ENCODE measurements at places on chromosomes 7 and 10.
A peak's percentile ranks its signal among the peaks of the same experiment; 100 is the strongest.

DNA sequence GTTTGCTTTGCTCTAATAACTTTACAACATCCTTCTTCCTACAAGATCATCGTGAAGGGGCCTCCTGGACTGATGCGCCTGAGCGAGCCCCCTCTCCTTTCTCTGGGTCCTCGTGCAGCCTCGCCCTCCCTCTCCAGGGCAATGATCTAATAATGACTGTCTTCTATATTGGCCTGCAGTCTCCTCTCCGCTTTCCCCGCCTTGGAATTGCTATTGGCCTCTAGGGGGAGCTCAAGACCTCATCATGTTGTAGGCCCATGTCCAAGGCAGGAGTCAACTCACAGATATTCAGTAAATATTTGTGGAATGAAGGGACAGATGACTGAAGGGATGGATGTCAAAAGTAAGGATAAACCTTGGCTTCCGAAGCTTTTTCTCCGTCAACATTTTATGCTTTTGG is 1180.3 kb downstream of the TYW1 start:
- DNase-seq: peak; percentile 72

DNA sequence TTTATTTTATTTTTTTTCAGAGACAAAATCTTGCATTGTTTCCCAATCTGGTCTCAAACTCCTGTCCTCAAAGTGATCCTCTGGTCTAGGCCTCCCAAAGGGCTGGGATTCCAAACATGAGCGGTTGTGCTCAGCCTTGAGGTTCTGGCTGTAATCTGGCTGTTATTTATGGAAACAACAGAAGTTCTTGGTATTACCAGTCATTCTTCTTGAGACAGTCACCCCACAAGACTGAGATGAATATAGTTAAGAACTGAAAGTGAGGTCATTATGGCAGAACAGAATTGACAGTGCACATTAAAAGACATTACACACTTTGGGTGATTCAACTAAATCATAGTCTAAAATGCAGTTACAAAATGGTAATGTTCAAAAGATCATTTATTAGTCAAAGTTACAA is 719.5 kb downstream of the ZWINT start:
- DNase-seq: no peak

DNA sequence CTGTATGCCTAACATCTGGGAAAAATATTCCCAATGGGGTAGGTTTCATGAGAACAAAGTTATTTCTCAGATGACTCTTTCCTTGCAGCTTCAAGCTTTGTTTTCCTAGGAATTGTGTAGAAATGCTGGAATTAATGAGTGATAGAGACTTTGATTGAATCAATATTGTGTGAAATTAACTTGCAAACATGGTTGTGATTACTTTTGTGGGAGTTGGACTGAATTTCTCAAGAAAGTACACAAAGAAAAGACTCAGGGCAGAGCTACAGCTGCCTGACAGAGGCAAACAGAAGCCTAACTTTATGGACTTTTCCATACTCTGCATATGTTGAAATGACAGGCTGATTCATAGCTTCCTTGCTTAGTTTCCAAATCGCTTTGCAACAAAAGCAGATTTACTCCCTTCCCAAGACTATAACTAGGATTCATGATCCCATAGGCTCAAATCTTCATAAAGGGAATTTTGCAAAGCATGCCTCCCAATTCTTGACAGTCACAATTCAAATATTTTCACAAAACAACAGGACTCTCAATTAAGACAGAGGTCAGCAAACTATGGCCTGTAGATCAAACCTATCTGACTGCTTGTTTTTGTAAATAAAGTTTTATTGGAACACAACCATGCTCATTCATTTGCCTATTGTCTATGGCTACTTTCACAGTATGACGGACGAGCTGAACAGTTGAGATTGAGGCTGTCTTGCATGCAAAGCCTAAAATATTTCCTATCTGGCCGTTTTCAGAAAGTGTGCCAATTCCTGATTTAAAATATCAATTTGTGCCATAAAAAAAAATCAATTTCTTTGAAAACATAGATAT is 27.6 kb downstream of the NRP1 start:
- no peak for DNase-seq

GRCh38 chr10:94299417-94299816 is 63.3 kb downstream of the NOC3L start:
- DNase-seq: no peak

DNA sequence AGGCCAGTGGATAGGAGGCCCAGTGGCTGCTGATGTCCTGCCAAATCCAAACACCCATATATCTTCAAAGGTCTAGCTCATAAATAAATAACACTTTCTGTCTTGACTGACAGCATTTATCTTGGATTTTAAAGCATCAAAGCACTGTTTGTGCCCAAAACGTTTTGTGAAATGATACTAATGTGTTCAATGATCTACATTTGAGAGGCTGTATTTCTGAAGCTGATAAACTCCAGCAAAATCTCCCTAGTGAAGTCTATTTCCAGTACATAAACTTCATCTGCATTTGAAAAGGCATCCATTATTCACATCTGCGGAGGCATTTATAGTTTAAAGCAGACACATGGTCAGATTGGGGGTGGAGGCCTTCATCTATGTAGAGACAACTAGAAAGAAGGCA is 276.3 kb downstream of the HPSE2 start:
- no peak for DNase-seq

DNA sequence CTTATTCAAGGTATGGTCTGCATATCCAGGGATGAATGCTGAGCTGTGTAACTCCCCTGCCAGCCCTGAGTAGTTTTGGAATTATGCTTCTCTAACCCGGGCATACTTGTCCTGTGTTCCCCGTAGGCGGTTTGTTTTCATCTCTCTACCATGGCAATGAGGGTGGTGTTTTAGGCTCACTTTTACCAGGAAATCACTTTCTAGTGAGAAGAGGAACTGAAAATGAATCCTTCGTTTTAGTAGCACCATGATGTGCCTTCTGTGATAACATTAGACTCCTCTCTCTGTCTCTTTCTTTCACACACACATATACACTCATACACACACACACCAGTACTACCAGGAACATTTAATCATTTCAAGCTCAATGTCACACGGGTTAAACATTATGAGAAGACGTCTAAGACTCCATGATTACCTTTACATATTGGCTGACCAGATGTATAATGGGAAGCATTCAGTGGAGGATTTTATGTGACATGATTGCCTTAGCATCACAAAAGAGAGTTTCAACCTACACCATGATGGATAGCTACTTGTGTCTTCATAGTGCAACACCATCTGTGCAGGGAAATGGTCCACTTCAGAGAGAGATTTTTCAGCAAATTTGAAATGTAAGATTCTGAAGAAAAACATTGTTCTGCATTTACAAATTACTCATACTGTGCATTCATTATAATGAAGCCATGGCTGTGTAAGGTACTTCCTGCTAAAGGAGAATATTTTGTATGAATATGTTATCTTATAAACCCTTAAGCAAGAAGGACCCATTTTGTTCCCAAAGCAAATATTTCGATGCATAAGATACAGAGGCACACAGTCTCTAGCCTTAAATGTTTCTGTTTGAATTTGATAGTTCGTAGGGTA is 31.0 kb upstream of the PFKP start:
- DNase-seq: no peak

DNA sequence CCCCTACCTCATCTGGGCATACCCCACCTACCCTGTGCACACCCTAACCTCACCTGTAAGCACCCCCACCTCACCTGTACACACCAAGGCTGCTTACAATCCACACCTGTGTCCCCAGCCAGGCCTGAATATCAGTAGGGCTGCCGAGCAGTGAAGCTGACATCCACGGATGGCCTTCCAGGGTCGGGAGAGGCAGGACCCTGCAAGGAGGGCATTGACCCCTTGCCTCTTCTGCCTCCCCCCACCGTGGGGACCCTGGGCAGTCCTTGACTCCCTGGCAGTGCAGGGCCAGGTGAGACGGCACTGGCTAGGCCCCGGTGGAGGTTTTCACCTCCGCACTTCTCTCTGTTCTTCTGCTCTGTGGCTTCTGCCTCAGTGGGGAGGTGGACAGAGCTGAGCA is 37.6 kb upstream of the ELFN1 start:
- DNase-seq: no peak

DNA sequence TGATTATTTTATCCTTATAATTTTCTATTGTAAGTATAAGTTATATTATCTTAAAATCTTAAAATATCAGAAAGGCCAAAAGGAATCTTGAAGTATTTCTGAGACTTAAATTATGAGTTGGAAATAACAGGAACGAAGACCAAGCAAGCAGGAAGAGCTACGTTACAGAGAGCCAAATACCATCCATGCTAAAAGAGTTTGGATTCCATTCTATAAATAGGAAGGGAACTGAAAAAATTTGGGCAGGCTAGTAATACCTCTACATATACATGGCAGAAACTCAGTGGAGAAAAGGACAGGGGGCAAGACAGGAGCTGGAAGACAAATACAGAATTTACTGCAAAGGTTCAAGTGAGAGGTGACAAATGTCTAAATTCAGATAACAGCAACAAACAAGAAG is 16.7 kb downstream of the ITGB1 start:
- no peak for DNase-seq

DNA sequence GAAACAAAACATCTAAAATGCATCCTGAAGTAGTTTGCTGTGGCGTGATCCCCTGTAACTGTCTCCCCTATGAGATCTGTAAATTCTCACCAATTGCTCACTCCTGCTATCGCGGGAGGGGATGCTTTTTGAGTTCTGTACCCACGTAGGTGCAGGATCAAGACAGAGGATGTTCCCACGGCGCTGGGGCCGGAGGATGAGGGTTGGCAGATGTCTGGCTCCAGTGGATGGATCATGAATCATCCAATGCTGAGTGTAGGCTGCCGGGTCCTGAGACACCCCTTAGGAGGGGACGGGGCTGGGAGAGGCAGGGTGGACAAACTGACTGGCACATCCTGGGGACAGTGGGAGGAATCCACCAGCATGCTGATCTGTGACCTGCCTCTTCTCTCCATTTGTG is 224.4 kb downstream of the USP6NL start:
- no peak for DNase-seq

- no peak for DNase-seq
Measured at GRCh38 chr7:151384776-151385625, 24.8 kb downstream of the WDR86 start.

DNA sequence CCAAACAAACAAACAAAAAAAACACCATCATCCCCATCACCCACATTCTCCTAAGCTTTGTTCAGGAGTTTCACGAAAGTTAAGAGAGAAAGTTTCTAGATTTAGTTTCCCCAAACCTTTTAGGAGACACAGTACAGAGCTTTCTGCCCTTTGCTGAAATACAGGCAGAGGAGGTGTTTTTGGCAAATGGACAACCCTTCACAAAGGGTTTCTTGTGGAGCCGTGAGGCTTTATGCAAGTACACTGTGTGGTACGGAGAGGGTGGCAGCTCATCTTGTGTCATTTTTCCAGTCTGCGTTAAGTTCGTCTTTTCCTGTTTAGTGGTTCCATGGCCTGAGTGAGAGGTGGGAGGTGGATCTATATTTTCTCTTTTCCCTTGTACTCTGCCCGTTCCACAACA is 215.5 kb upstream of the PRKCQ start:
- DNase-seq: no peak

DNA sequence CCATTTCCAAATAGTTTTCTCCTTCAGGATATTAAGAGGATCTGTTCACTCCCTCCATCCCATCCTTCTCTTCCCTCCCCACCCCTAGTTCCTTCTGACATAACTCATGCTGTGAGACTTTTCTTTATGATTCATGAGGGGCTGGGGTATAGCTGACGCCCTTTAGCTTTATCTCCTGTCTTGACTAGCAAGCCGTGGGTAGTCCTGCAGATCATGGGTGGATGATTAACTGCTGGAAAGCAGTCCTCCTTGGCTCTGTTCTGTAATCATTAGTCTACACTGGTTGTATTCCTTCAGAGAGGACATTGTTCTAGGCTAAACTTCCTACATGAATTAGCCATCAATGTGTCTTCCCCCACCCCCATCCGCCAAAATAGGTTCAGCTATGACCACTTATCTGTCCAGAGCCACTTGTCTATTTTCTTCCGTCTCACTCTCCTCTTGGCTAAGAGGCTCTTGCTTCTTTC is 135.4 kb downstream of the LRRC4 start:
- no peak for DNase-seq

DNA sequence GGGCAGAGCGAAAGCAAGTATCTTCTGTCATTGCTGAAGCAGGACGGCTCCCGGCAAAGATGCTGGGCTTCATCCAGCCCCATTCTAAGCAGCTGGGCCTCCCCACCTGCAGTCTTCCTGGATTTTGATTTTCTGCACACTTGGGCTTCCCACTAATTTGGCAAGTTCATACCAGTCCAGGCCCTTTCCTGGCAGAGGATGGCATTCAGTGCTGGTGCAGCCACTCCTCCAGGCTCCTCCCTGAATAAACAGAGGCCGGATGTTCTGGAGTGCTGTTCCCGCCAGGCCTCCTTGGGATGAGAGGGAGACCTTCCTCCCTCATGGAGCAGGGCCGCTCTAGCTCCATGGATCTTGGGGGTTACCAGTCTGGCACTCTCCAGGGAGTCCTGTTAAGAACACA is 3.4 kb downstream of the BAG3 start:
- no peak for DNase-seq

- no peak for DNase-seq
Measured at GRCh38 chr7:144937199-144937598, 101.3 kb upstream of the TPK1 start.
